Karpas-422 (cell line): ENCODE measurements at places on chromosomes 1 and 21. TPM values are rescaled to one million over a fixed set of nuclear protein-coding genes. Genes with fewer than 3 reads are reported as not detected.
A peak's percentile ranks its signal among the peaks of the same experiment; 100 is the strongest.

Gene AVPR1B
- total RNA-seq = not detected in 2 replicates

GRCh38 chr1:188652678-188653077 lies 1823.9 kb downstream of the PLA2G4A start:
- DNase-seq = no peak

DNA sequence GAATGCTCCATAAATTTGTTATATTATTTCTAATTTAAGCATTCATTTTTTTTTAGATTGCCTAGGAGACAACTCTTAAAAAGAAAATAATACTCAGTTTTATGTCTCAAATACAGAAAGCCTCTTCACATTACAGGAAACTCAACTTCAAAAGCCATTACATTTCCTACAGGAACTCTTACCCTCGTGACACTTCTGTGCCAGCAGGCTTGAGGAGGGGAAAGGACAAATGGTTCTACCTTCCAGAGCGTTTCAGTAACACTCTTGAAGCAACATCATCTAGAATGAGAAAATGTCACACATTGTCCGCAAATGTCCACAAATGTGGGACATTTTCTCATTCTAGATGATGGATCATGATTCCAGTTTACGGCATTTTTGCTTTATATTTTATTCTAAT lies 51.7 kb downstream of the PTPN14 start:
- no peak for DNase-seq

DNA sequence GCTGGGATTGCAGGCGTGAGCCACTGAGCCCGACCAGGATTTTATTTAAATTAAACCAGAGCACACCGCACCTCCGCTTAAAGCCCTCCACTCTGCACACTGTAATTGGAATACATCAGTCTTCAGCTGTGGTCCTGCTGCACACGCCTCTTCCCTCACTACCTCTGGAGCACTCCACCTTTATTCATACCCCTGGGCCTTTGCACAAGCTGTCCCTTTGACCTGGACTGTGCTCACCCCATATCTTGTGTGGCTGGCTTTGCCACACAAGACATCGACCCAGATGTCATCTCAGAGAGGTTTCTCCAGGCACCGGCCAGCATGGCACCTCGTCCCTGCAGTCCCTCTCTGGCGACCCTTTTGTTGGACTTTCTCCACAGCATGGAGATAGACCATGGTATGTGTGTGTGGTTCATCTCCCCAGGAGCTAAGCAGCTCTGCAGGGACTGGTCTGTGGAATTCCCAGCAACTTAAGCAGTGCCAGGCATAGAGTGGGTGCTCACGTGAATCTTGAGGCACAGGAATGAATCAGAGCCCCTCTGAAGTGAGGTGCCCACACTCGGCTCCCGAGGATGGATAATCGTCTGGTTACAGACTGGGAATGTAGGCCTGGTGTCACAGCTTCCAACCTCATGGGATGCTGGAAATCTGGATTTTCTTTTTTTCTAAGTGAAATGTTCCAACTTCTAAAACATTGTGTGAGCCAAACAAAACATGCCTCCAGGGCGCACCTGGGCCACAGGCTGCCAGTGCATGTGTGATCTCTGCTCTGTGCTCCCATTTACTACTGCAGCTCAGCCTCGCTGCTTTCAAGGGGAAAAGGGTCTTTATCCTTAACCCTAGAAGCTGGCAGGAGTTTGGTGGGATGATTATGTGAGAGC lies 61.9 kb downstream of the EVA1C start:
- DNase-seq = no peak

Gene AGT
- not detected in 2 replicates for total RNA-seq

- DNase-seq = peak; percentile 76
Measured at GRCh38 chr1:86914998-86915736, 732 bp downstream of the HS2ST1 start.

- no peak for DNase-seq
Measured at GRCh38 chr21:32520875-32521735, 64.2 kb downstream of the TCP10L start.

Gene WASF2
- total RNA-seq = 20.2 and 21.7 TPM in 2 replicates

GRCh38 chr1:11691302-11691914 lies at the start of gene DRAXIN:
DRAXIN (plus strand) TSS chr1:11691710; CDS start chr1:11706259, 14,549 bp downstream.
- no peak for DNase-seq

DNA sequence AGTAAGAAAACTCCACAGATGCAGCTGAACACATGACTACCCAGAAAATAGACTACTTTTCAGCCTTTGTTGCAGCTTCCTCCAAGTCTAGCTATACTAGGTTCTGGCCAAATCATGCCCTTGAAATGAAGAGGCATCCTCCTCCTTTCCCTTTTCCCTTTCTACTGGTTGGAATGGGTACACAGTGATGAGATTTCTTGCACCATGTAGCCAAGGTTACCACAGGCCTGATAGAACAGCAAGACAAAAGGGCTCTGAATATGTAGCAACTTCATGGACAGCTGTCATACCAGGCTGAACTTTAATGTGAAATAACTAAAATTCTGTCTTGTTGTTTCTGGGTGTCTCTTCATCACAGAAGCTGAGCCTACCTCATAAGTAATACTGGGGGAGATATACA lies 146.5 kb downstream of the PDE4B start:
- no peak for DNase-seq

Gene MMEL1
- total RNA-seq = not detected in 2 replicates

- DNase-seq = no peak
Measured at GRCh38 chr1:5727871-5728643, 264.2 kb downstream of the NPHP4 start.

GRCh38 chr1:109792056-109792831 lies 28.5 kb upstream of the EPS8L3 start:
- no peak for DNase-seq

DNA sequence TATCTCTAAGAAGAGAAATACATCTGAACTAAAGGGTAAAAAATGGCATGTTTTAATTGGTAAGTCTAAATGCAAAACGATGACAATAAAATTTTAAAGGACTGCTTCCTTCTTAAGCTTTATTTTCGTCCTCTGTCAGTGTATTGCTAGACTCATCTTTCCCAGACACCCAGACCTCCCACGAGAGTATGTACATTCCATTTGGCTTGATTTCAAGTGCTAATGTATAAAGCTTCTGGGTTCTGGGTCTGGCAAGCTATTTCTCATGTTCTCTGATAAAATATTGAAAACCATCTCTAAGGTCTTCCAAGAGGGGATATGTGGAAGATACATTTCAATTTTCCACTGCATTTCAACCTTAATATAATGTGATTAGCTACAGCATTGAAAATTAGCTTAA lies 24.6 kb upstream of the SLC2A1 start:
- no peak for DNase-seq

- no peak for DNase-seq
Measured at GRCh38 chr1:202058001-202058908, 47.9 kb downstream of the ELF3 start.

DNA sequence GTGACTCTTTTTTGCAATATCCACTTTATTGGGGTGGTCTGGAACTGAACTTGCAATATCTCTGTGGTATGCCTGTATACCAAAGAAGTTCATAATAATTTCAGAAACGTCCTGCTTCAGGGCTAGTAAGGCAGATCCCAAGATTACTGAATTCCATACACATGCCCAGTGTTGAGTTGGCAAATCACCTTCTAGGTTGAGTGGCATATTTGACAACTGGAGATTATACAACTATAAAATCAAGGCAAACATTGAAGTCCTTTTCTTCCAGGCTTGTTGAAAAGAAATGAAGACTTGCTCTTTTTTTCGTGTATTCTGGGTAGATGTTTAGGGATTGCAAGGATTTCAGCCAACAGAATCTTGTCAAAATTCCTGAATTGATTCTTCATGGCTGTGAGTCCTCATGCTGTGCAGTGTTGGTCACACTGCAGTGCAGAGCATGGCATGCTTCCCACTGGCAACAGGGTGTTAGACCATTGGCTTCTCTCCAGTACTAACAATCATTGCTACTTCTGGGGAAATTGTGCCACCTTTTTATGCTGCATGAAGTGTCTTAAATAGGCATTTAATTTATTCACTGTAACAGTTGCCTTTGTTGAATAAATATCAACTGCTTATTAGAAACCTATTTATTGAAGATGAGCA lies 367.1 kb upstream of the ADGRL4 start:
- DNase-seq = no peak

Gene NUDT4B
- 2.3 TPM in 1 of 2 replicates, not detected in the other for total RNA-seq

DNA sequence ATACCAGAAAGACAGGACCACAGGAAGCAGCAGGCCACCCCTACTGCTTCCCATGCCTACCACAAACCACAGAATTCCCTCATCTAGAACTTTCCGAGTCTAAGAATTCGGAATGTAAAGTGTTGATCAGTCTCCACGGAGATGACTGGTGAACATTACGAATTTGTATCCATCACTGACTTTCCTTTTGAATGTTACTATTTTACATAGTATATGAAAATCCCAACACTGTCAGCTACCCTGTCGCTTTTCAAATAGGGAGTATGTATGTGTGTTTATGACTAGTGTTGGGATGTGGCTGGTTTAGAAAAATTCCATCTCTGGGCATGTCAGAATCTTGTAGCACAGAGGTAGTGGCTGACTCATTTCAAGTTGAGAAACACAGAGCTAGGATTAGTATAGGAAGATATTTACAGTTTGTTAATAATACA lies 118.2 kb downstream of the COQ8A start:
- DNase-seq = no peak
